ENCODE measurements at places on chromosomes 2 and 18. TPM values are rescaled to one million over a fixed set of nuclear protein-coding genes. Genes with fewer than 3 reads are reported as not detected.

- no peak for DNase-seq
Observed at GRCh38 chr2:47288864-47289263, 114.1 kb upstream of the MSH2 start.

- no peak for DNase-seq
Observed at GRCh38 chr2:166463640-166464039, 30.4 kb downstream of the SCN7A start.

- DNase-seq: no peak
Observed at GRCh38 chr2:127508023-127508630, 18.2 kb downstream of the IWS1 start.

GRCh38 chr2:62501794-62502500 is 4.0 kb downstream of the TMEM17 start:
- no peak for DNase-seq

DNA sequence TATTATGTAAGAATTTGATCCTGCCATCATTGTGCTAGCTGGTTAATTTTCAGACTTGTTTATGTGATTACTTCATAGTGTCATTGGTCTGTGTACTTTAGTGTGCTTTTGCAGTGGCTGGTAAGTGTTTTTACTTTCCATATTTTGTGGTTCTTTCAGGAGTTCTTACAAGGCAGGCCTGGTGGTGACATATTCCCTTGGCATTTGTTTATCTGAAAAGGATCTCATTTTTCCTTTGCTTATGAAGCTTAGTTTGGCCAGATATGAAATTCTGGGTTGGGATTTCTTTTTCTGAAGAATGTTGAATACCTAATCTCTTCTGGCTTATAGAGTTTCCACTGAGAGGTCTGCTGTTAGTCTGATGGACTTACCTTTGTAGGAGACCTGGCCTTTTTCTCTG is 72.8 kb upstream of the MC4R start:
- no peak for DNase-seq

GRCh38 chr2:129731907-129732629 is 247.4 kb upstream of the RAB6C start:
- no peak for DNase-seq

DNA sequence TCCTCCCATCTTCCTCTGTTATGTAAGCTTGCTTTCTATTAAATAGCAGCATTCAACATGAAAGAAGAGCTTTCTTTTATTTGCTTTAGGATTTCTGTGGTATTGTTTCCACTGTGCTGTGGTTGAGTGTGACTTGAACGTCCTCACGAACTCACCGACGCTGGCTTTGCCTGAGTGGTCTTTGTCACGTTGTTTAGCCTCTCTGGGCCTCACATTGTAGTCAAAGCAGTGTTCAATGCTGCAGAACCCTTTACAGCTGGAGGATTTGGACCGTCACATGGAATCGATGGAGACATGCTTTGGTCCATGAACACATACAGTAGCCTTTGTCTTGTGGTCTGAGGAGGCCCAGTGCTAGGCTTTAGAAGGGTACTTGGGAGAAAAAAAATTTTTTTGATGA is 66.3 kb downstream of the TANC1 start:
- DNase-seq: no peak

DNA sequence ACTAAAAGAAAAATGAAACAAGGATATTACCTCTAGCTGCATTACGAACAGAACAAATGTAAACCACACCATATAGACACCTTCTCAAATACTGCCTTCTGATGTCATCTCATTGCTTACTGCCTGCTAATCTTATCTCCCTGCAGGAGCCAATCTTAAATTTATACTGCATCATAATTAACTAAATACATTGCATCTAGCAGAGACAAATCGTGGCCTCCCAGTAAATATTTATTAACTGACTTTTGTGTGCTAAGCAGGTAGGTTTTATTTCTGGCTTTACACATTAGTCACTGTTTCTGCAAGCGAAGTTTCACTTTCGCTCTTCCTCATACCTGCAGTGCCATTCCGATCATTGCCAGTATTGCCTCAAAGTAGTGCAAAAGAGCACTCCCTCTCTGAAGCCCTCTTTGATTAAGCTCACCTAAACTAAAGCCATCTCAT is 67.5 kb downstream of the SPATS2L start:
- DNase-seq: peak; percentile 51

DNA sequence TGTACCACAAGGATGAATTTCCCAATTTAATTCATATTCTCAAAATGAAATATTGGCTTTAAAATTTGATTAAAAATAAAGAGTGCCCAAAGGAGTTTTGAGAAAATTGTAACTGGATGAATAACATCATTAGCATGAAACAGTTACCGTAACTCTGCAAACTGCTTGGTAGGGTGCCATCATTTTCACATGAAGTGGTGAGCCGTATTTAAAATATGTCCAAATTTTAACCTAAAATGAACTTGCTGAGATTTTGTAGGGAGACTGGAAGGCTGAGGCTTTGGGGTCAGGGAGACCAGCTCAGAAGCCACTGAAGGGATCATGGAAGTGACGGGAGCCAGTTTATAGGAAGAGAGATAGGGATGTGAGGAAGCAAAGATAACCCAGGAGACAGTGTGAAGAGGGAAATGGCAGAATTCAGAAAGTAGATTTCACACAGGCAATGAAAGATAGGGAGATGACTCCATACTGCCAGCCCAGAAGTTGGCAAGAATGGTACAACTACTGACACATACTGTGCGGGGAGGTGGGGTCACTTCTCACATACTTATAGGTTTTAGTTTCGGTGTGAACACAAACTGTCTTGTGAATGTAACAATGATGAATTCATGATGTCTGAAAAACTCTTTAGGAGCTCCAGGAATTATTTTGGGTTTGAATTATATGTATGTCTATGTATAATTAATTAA is 53.8 kb downstream of the EFEMP1 start:
- no peak for DNase-seq

DNA sequence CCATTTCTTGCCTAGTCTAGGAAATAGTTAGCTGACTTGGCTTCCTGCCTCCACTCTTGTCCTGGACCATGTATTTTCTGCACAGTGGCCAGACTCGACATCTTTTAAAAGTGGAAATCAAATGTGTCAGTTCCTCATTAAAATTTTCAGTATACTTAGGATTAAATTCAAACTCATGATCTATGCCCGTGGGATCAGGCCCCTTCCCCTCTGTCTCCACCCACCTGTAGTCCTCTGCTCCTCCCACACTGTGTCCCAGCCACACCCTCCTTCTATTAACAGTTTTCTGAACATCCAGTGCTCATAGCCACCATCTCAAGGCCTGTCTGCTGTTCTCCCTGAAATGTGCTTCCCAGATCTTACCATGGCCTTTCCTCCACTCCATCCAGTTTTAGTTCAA is 13.3 kb downstream of the ARHGAP25 start:
- DNase-seq: no peak

- no peak for DNase-seq
Observed at GRCh38 chr2:239300871-239301735, 99.7 kb downstream of the HDAC4 start.

GRCh38 chr2:230657462-230657861 is 55.2 kb upstream of the CAB39 start:
- no peak for DNase-seq

DNA sequence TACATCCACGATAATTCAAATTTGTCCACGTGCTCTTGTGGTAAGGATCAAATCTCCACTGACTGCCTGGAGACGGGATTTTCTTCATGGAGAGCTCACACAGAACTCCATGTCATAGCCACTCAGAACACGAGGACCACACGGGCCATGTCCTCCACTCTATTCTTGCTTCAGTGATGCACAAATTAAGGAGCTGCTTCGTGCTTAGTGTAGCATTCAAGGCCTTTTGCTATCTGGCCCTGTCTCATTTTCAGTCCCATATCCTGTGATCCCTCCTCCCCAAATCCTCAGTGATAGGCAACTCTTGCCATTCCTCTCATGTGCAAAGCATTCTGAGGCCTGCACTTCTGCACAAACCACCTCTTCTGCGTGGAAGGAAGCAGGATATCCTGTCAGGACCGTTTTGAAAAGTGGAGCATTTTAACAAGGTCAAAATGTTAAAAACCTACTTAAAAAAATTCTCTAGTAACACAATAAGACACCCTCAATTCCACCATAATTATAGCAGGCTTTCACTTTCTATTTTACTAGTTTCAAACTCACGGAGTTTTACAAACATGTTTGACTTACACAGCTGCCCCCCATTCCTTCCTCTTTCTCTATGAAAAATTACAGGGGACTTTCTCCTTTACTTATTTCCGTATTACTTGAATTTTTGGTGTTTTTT is 35.2 kb downstream of the ST3GAL5 start:
- DNase-seq: no peak

DNA sequence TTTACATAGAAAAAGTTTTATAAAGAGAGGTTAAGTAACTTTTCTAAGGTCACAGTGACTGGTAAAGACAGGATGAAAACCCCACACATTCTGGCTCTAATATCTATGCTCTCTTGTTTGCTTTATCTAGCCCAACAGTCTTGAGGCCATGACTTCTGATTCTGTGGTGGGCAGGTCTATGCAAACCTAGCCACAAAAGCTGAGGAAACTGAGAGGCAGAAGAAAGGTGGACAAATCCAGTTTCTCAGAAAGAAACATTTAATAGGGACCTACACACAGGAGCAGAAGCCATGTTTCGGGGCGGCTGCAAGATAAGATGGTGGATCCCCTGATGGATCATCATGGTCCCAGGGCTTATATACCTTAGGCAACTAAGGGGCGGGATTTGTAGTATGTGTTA is 21.8 kb downstream of the HSPD1 start:
- DNase-seq: no peak

Gene RAB6C
- total RNA-seq: 0.14 TPM

Gene KRTCAP3
- total RNA-seq: 14.6 TPM

Gene POTEE
- total RNA-seq: 0.32 TPM
